Memory B cell (primary cell): ENCODE measurements at places on chromosomes 13 and 19.

DNA sequence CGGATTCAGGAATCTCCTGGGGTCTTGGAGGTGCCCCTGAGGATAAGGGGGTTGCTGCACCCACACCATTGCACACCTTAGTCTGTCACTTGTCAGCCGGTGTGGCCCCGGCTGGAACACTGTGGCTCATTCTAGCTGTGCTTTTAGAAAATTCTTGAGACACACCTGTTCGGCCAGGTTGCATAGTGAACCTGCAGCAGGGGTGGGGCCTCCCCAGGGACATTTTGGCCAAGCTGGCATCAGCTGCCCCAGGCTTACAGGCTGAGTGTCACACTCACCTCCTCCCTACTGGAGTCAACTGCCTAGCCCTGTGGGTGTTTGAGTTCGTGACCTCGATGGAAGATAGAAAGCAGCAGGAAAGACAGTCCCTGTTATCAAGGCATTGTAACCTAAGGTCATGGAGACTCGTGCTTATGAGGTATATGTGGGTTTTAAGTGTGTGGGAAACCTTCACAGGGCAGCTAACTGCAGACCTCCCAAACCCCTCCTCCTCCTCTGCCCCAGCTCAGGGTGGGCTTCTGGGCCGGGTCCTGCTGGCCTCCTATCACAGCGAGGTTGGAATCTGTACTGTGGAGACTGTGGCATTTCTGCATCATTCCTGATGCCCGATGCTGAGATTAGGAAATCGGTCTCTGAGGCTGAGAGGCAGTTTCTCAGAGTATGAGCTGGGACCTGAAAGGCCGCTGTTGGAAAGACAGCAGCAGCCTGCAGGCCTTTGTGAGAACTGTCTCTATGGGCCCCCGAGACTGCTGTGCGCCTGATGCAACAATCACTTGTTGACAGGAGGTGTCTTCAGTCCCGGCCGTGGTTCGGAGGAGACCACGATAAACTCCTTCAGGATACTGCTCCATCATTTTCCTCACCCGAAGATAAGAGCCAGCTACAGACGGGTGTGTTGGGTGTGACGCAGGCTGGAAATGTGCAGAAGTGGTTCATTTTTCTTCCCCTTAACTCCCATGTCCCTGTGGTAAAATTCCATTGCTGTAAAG, 72.2 kb downstream of the ATP11A start:
- DNase-seq = no peak

GRCh38 chr19:7817801-7818200, 12.2 kb upstream of the EVI5L start:
- DNase-seq = no peak

DNA sequence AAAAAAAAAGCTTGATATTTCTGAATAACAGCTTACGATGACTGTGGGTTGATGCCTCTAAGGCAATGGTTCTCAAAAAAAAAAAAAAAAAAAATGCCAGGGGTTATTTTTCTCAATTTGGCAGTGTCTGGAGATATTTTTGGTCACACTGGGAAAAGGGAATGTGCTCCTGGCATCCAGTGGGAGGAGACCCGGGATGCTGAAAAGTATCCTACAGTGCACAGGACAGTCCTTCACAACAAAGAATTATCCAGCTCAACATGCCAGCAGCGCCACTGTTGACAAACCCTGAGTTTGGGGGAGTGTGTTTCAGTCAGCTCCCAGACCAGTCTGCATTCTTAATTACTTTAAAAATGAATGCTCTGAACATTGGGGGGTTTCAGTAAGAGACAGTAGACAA, 54.5 kb downstream of the FLT3 start:
- no peak for DNase-seq

DNA sequence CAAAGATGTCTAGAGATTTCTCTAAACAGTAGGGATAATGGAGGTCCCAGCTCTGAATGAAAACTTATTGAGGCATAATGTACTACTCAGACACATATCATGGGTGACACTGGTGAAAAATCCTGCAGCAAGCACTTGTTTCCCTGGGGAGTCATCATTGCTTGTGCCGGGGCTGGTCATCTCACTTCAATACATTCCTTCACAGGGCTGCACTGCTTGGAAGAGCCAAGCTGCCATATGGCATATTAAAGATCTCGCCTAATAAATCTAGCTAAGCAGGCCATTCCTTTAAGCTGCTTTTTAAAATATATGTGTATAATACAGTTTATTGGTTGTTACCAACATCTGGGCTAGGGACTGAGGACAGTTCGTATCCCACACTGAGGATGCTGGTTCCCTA, 332.2 kb upstream of the GPC6 start:
- no peak for DNase-seq

- DNase-seq = no peak
These were observed 149.0 kb upstream of the SOX1 start for GRCh38 chr13:111917901-111918300.

- no peak for DNase-seq
These were observed 46.7 kb downstream of the NOTCH3 start for GRCh38 chr19:15154002-15154612.

DNA sequence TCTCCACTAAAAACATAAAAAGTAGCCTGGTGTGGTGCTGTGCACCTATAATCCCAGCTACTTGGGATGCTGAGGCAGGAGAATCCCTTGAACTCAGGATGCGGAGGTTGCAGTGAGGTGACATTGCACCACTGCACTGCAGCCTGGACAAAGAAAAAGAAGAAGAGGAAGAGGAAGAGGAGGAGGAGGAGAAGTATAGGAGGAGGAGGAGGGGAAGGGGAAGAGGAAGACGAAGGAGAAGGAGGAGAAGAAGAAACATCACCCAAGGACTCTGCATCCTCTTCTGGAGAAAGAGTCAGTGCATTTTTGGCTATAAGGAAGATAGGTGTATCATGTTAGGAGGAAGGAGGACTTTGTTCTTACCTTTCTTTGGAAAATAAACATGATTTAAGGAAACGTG, 13.0 kb upstream of the FPR3 start:
- no peak for DNase-seq

GRCh38 chr13:44305917-44306370, 67.7 kb upstream of the SERP2 start:
- no peak for DNase-seq

GRCh38 chr13:33994198-33994597, 176.2 kb downstream of the RFC3 start:
- DNase-seq = no peak

- no peak for DNase-seq
These were observed 12.6 kb upstream of the LILRB4 start for GRCh38 chr19:54650108-54650655.

DNA sequence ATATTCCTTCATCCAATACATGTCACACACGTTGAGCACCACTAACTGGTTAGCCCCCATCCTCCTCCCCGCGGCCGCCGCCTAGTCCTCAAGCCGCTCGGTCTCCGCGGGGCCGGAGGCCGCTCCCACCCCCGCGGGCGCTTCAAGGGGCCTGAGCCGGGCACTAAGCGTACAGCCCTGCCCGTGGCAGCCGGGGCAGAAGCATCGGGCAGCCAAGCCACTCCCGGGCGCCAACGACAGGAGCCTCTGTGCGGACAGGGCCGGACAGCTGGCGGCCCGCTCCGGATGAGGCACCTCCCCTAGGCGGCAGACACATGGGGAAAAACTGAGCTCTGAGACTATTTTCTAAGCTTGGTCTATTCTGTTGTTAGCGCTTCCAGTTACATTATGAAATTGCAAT, 2.8 kb upstream of the ZNF543 start:
- no peak for DNase-seq

DNA sequence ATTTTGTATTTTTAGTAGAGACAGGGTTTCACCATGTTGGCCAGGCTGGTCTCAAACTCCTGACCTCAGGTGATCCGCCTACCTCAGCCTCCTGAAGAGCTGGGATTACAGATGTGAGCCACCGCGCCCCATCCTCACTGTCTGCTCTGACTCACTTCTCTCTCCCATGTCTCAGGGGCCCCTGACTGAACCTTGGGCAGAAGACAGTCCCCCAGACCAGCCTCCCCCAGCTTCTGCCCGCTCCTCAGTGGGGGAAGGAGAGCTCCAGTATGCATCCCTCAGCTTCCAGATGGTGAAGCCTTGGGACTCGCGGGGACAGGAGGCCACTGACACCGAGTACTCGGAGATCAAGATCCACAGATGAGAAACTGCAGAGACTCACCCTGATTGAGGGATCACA, 5.0 kb downstream of the SIGLEC9 start:
- no peak for DNase-seq
